ENCODE measurements at places on chromosomes 5 and 9.

DNA sequence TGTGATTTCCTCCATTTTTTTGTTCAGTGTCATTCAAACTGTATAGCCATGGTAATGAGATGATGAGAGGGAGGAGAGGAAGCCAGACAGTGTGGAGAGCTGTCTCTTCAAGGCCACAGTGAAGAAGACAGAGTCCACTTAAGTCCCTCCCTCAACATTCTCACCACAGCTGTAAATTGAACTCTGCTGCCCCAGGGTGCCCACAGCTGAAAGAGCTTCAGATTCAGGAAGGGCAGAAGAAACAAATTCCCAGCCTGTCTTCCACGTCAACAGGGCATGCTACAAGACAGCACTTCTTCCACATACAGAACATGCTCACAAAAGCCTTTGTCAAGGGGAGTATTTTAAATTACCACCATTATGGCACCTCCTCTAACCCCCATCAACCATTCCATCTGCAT lies 100.4 kb downstream of the KLHL3 start:
- DNase-seq: no peak

DNA sequence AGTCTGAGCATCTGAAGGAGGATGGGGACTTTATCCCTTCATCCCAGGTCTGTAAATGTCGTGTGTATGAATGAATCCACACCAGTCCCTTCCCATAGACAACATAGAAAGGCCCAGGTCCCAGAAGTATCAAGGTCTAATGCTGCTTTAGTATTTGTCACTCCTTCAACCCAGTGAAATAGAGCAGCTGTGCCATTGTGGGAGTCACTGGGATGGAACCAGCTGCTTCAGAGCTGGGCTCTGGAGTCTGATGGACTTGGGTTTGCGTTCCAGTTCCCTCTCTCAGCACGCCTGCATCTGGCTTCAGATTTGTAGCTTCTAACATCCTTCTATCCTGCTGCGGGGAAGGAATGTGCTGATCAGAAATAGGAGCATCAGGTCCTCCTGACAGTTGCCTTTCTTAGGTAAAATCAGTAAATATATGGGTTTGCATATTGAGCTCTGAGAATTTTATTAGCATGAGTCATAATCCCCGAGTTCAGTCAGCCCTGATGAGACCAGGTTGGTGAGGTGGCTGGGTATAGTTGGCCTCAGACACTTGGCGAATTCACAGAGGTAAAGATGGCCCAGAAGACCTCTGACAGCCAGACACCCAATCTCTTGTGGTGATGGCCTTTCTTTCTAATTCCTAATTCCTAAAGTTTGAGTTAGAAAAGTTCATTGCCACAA lies 10.1 kb downstream of the ACO1 start:
- no peak for DNase-seq

- DNase-seq: no peak
These were observed 240.7 kb upstream of the DAPK1 start for GRCh38 chr9:87256973-87257372.

GRCh38 chr5:58891086-58891970 lies 308.5 kb downstream of the RAB3C start:
- peak; percentile 69 for DNase-seq

DNA sequence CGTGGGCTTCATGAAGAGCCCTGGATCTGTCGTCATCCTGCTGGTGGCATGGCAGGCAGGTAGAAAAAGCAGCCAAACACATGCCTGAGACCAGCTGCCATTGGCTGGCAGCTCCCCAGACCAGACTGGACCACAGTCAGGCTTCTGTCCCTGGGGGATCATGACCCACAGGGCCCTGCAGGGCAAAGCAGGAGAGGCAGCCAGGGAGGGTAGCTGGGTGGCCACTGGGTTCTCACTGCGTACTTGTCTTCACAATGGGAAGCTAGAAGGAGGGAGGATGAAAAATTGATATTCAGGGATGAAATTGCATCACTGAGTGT lies 67.8 kb upstream of the GARNL3 start:
- DNase-seq: no peak

- no peak for DNase-seq
These were observed 73.8 kb downstream of the RAPGEF1 start for GRCh38 chr9:131666029-131666428.
